ENCODE measurements at places on chromosomes 5 and 9.
A peak's percentile ranks its signal among the peaks of the same experiment; 100 is the strongest.

DNA sequence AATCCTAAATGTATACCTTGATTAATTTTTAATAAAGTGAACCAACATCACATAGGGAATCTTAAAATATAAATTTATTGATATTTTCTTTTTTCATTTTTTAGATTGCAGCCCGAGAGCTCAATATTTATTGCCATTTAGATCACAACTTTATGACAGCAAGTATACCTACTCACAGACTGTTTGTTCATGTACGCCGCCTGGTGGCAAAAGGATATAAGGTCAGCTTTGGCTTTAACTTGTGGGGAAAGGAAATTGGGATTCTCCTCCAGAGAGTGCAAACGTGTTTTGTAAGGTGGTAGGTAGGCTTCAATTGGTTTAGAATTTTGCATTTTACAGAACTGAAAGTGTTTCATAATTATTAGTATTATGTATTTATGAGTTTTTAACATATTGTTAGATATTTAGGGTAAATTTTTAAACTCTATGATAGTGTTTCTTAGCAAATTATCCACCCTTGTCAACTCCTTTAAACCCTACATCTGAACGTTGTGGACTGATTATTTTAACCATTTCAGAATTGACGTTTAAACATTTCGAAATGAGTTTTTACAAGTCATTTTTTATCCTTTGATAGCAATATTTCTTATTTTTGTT lies 17.5 kb upstream of the DHFR start:
- DNase-seq: no peak

- peak; percentile 94 for DNase-seq
These were observed 8.1 kb downstream of the FAM193B start for GRCh38 chr5:177546258-177546741.

DNA sequence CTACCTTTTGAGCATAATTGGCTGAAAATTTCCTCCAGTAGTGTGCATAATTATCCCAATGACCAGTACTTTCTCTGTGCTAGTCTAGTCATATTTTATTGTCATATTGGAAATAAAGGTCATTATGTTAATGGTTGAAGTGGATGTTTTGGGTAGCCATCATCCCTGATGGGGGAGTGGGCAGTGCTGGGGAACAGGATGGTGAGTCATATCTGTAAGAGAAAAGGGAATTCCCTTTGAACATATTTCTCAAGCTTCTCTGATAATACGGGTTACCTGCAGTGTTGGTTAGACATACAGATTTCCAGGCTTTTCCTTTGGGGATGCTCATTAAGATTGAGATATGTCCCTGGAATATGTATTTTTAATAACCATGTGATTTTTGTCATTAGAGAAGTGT lies 33.3 kb upstream of the SPATA31D4 start:
- DNase-seq: no peak

DNA sequence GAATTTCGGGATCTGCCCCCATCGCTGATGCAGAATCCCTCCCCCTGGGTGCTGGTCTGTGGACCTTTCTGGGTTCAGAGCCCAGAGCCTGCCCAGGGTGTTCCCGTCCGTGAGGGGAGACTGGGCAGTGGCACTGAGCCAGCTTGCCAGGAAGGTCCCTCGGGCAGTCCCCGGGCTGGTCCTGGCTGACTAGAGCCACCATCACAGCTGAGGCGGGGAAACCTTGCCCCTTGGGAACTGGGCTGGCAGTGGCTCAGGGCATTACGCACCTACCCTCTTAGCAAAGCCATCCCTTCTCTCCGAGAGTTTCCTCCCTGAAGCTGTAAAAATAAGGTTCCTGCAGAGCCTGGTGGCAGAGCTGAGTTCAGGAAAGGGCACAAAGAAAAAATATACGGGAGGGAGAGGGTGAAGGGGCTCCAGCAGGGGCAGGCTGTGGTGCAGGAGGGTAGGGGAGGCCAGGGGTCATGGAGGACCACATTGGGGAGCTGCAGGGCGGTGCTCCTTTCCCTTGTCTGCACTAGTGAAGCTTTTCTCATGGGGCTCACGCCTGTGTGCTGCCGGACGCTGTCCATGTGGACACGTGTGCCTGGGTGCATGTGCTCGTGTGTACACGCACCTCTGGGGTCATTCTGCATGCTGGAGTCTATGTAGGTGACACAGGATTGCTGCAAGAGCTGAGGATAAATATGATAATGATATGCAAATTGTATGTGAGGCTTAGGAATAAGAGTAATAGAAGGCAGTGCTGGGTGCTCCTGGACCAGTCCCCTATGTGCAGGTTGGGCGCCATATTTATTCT lies 118.9 kb downstream of the LHX2 start:
- no peak for DNase-seq

DNA sequence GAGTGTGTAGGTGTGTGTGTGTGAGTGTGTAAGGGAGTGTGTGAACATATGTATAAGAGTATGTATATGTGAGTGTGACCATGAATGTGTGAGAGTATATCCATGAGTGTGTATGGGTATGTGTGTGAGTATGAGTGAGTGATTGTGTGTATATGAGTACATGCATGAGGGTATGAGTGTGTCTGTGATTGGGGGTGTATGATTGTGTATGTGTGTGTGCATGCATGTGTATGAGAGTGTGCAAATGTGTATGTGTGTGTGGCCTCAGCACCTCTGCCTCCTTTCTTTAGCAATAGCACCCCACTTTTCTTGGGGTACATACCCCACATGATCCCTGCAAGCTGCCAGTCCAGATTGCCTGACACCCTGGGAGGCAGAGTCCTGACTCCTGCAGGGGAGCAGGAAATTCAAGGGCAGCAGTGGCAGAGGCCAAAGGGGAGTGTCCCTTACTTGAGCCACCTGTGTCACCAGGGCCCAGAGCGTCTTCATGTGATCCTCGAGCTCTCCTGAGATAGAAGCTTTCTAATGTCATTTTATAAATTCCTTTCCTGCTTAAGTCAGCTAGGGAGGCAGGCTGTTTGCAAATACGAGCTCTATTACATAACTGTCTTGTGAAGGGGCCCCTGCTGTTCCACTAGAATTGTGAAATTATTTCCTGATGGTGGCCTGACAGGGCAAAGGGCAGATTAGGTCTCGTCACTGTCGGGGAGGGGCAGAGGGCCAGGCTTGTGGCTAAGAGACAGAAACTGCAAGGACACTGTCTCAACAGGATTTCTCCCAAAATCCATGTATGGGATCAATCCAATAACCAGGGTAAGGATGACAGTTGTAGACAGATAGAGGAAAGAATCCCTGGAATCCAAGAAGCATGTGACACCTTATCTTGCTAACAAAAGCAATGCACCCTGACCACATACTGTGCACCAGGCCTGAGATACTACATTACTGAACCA lies 389.1 kb downstream of the GADD45G start:
- DNase-seq: no peak

- DNase-seq: no peak
These were observed 2.3 kb upstream of the RETREG1 start for GRCh38 chr5:16619136-16619535.

GRCh38 chr5:81450940-81451339 lies 57.0 kb upstream of the ACOT12 start:
- no peak for DNase-seq

- DNase-seq: no peak
These were observed 51.9 kb upstream of the IQGAP2 start for GRCh38 chr5:76351176-76351575.

GRCh38 chr5:115535479-115536035 lies 9.0 kb downstream of the FEM1C start:
- no peak for DNase-seq

DNA sequence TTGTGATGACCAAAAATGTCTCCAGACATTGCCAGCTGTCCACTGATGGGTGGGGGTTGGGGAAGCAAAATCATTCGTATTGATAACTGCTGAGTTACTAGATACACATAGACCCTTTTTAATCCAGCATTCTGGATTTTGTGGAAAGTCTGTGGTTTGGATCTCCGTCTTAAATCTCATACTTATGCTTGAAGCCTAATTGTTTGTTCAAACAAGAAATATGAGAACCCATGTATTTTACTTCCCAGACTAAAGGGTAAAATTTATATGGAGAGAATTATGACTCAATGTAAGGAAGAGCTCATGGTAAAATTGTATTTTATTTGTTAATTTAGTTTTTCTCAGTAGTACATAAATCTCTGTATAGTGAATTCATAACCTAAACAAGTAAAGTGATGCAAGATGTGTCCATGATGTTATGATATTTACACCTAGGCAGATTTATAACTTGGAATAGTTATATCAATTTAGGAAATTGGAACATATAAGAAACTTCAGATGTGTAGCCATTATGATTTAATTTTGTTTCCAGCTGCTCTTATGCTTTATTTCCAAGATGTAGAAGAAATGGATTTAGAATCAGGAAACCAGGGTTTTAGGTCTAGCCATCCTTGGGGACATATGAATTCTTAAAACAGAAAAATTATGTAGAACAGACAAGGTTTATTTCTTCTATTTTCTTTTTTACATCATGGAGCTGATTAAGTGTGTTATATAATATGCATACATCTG lies 4.5 kb upstream of the OGN start:
- no peak for DNase-seq

DNA sequence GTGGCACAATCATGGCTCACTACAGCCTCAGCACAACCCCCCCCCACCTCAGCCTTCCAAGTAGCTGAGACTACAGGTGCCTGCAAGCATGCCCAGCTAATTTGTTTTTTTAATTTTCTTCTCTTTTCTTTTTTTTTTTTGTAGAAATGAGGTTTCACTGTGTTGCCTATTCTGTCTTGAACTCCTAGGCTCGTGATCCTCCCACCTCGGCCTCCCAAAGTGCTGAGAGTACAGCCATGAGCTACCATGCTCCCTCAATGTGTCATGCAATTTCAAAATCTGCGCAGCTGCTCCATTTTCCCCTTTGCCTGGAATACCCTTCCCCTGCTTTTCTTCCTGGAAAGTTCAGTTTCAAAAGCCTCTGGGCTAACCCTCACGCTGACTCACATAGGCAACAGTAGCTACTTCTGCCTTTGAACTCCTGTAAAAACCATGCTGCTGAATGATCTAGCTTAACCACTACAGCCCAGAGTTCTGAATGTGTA lies 71.0 kb upstream of the IL7R start:
- DNase-seq: no peak

GRCh38 chr5:41558295-41558694 lies 47.9 kb upstream of the PLCXD3 start:
- no peak for DNase-seq

- DNase-seq: peak; percentile 40
These were observed 87.9 kb upstream of the GRIA1 start for GRCh38 chr5:153402550-153402949.

DNA sequence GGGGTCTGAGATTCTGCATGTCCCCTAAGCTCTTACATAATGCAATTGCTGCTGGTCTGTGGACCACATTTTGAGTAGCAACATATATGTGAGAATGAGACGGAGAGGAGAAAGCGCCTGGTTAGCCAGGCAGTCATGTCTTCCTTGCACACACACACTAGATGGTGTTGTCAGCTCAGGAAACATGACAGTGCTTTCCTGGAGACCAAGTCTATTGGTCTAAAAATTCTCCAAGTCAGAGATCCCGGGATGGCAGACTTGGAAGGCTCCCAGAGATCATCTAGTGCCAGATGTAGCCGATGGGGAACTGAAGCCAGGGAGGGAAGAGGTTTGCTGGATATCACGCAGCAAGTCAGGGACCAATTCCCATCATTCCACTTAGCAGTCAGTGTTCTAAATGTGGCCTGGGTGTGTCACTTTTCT lies 53.4 kb downstream of the GALNT12 start:
- DNase-seq: peak; percentile 73

- DNase-seq: no peak
These were observed 36.5 kb downstream of the NSUN2 start for GRCh38 chr5:6596388-6596787.

Measured in AG04449 (cell line).